ENCODE measurements at places on chromosomes 7 and 10. TPM values are rescaled to one million over a fixed set of nuclear protein-coding genes. Genes with fewer than 3 reads are reported as not detected.

Gene RTKN2
- total RNA-seq: 0.14 TPM

Gene CEP41
- 10.3 TPM for total RNA-seq

Gene KLF14
- total RNA-seq: 0.25 TPM

Gene AS3MT
- 2.5 TPM for total RNA-seq

Gene AKR1E2
- 10.2 TPM for total RNA-seq

Gene PURB
- 11.1 TPM for total RNA-seq

Gene TMEM140
- 2.7 TPM for total RNA-seq

Gene ACSM6
- total RNA-seq: 4.3 TPM

GRCh38 chr10:47095211-47095610, 184.0 kb downstream of the PTPN20 start:
- no peak for DNase-seq

GRCh38 chr7:12646139-12646538, 41.3 kb upstream of the ARL4A start:
- no peak for DNase-seq

GRCh38 chr10:87816163-87816897, 1.7 kb downstream of the ATAD1 start:
- no peak for DNase-seq

- DNase-seq: no peak
Observed at GRCh38 chr7:42735081-42735480, 176.8 kb downstream of the C7orf25 start.

DNA sequence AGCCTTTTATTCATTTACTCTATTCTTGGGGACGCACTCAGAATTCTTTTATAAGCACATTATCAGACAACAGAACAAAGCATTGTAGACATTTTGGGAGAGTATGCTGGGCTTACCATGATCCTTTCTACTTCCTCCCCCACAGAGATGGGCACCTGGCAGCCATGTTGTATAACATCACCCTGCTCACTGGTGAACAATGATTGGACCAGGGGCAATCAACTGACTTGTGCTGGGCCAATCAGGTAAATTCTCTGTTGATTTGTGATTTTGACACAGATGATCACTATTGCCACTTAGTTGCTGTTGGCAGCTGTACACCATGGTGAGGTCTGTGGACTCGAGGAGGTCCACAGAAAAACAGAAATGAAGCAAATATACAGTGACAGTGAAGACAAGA, 43.7 kb downstream of the WNT2 start:
- DNase-seq: no peak

DNA sequence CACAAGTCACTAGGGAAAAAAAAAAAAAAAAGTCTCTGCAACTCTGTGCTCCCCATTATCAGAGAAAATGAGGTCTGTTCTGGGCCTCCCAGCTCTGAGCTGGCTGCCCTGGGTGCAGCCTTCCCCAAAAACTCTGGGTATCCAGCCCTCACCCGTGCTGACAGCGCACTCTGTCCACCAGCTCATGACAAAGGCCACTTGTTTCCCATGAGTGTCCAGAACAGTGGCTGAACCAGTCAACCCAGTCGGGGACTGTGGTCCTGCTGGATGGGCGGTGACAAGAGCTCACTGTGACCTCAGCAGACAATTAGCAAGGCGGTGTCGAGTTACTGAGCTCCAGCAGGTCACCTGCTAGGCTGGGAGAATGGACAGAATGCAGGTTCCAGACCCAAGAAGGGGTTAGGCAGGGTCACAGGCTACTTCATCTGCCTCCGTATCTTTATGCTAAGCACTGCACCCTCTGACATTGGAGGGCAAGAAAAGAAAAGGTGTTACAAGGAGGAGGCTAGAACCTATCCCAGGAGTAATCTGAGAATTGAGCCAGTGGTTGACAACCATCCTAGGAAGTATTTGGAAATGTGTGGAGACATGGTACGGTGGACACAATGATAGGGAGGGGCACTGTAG, 37.2 kb downstream of the DLG5 start:
- peak; percentile 85 for DNase-seq

DNA sequence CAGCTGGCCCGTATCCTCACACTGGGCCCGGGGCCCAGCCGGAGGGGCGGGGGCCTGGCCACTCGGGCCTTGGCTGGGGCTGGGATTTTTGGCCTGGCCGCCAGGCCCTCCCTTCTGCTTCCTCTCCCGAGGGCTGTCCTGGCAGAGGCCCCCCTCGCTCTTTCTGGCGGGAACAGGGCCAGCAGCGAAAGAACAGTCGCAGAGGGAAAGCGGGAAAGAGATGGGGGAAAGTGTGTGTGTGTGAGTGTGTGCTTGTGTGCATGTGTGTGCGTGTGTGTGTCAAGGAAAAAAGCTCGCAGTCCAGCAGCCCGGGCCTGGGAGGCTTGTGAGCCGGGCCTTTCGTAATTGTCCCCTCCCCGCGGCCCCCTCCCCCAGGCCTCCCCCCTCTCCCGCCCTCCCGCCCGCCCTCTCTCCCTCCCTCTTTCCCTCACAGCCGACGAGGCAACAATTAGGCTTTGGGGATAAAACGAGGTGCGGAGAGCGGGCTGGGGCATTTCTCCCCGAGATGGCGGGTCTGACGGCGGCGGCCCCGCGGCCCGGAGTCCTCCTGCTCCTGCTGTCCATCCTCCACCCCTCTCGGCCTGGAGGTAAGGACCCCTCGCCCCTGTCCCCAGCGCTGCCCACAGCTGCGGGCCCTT, at the start of gene ELN:
Gene ELN, plus strand, starts transcription at position 491 of the 638 bp plus-strand sequence. Its CDS starts 15 bp downstream, at position 506.
- peak; percentile 80 for DNase-seq

DNA sequence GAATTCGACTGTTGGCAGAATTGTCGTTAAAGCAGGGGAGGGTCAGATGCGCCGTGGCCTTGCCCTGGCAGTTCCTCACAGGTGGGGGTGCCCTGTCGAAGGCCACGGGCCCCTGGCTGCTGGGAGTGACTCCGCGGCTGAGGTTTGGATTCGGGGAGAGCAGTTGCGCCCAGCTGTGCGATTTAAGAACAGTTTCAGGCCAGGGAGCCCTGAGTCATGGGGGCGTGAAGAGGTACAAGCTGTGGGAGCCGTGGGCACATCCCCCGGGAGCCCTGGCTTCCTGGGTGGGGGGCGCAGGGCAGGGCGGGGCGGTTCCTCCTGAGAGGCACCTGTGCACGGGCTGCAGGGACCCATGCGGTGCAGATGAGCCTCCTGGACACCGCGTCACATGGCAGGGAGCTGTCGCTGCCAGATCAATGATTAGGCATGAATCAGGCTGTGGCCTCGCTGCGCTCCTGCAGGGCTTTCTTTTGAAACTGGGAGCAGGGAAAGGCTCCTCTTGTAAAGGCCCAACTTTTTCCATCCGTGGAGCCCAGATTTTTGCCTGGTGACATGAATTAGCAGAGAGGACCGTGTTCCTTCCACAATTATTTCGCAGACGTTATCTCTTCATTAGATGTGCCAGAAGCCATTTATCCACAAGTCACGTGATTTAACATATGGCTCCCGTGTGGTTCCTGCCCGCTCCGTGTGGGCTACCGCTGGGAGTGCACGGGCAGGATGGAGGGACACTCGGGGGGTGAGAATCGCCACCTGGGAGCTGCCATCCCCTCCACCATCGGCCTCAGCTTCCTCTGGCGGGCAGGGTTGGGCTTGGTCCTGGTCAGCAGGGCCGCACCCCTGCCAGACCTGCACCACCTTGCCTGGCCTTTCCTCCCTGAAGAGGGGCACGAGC, 918 bp downstream of the PWWP2B start:
- peak; percentile 66 for DNase-seq

- DNase-seq: no peak
Observed at GRCh38 chr7:88449410-88449809, 142.7 kb upstream of the STEAP4 start.

DNA sequence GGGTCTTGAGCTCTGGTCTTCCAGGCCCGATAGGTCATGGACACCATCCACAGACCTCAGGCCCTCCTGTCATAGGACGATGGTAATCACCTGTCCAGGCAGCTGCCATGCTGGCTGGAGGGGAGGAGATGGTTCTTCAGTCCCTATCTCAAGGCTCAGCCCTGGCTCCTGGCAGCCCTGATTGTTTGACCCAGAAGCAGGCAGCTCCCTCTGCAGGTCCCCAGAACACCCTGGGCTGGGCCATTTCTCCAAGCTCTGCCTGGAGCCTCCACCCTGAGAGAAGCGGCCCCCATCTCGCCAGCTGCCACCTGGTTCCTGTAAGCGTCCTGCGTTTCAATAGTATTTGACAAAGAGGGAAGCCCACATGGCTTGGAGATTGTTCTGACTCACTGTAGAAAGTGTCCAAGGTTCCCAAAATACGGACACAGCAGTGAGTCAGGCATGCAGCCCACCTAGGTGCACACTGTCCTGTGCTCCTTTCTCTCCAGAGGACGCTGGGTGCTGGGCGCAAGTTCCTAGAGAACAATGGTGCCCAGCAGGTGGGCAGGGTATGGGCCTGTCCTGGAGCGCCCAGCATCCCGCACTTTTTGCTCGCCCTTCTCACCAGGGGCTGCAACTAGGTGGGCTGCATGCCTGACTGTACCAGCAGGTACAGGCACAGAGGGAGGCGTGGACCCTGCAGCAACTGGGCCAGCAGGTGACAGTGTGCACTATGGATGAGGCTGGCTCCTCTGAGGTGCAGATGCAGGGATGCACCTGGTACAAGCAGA, 72.4 kb upstream of the EBF3 start:
- DNase-seq: no peak

DNA sequence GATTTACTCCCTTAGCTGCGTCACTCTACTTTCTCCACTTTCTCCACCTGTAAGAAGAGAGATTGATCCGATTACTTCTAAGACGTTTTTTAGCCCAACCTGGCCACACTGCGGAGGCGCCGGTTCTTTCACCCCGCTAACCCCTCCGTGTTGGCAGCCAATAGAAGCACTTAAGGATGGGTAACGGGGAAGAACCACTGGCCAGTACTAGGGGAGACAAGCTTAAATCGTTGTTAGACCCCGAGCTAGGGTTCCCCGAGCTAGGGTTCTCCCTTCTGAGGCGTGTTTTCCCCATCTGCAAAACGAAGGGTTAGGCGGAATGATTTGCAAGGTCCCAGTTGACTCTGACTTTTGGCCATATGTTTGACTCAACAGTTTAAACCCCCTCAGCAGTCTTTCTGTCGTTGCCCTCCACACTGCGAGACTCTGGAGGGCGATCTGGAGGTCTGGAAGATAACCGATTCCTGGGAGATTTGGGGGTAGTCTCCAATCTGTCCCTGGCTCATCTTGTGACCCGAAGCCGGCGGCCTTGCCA, 644 bp downstream of the UMAD1 start:
- no peak for DNase-seq

- DNase-seq: no peak
Observed at GRCh38 chr10:29876008-29876555, 183.3 kb downstream of the JCAD start.

DNA sequence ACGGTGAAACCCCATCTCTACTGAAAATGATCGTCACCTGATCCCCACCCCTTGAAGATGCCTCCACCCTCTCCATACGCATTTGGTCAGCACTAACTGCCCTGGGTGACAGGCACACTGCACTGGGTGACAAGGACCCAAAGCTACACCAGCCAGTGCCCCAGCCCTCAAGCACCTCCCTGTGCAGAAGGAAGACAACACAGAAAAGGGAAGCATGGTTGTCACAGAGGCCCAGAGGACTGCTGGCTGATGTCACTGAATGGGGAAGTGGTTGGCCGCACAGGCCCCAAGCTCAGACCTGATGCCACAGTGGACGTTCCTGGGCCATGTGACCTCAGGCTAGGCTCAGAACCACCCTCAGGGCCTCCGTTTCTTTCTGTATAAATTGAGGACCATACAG, 4.2 kb upstream of the PILRA start:
- no peak for DNase-seq

DNA sequence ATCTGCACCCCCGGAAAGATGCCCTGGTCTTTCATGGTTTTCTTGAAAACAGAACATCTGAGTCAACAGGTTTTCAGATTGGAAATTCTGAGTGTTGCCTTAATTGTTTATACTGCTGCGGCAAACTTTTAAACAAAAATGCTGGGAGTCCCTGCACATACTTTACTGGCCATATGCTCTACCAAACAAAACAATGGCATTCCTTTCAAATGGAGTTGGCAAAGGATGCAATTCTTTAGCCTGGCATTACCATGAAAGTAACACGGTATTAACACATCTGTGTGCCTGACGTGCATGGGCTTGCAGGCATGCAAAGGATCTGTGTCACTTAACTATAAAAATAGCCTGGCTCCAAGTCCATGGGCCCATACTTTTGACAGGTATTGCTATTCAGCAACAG, 4.2 kb downstream of the INHBA start:
- DNase-seq: no peak

DNA sequence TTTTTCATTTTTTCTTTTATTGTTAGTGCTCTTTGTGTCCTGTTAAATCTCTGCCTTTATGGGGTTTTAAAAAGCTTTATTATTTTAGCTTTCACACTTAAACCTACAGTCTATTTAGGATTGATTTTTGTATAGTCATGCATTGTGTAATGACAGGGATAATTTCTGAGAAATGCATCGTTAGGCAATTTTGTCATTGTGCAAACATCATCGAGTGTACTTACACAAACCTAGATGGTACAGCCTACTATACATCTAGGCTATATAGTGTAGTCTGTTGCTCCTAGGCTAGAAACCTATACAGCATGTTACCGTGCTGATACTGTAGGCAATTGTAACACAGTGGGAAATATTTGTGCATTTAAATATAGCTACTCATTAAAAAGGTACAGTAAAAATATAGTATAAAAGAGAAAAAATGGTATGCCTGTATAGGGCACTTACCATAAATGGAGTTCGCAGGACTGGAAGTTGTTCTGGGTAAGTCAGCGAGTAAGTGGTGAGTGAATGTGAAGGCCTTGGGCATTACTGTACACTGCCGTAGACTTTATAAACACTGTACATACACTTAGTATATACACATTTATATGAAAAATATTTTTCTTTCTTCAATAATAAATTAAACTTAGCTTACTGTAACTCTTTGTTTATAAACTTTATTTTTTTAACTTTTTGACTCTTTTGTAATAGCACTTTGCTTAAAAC, 16.0 kb downstream of the UBE2D1 start:
- DNase-seq: no peak

GRCh38 chr7:4775848-4776623, 613 bp downstream of the AP5Z1 start:
- DNase-seq: peak; percentile 49

DNA sequence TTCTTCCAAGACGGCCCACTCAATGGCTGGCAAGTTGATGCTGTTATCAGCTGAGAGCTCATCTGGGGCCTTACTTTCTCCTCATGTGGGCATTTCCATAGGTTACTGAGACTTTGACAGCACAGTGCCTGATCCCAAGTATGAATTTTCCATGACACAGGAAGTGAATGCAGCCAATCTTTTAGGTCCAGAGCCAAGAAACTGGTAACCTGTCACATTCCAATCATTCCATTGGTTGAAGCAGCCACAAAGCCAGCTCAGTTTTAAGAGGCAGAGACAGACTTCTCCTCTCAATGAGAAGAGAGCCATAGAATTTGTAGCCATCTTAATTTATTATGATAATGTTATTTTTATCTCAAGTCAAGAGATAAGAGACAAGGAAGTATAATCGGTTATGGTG, 775.5 kb downstream of the CNTNAP2 start:
- no peak for DNase-seq

- DNase-seq: no peak
Observed at GRCh38 chr7:1810961-1811849, 141.1 kb downstream of the ELFN1 start.

DNA sequence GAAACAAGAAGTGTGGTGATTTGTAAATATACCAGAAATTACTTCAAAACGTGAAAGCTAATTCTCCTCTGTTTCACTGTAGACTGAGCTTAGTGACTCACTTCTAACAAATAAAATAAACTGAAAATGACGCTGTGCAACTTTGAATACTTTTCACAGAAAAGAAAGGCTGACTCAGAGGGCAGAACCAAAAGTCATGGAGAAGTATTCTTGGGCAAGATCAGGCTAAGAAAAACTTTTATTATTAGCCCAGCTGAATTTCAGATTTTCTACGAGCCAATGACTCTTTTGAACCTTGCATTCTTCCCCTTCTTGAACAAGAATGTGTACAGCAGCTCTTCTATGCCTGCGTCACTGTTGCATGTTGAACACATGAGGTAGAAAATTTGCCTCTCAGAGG, 527.3 kb upstream of the GHITM start:
- no peak for DNase-seq

Measured in pancreas (tissue), 10 donors.